ENCODE measurements at places on chromosomes 12 and 14.

DNA sequence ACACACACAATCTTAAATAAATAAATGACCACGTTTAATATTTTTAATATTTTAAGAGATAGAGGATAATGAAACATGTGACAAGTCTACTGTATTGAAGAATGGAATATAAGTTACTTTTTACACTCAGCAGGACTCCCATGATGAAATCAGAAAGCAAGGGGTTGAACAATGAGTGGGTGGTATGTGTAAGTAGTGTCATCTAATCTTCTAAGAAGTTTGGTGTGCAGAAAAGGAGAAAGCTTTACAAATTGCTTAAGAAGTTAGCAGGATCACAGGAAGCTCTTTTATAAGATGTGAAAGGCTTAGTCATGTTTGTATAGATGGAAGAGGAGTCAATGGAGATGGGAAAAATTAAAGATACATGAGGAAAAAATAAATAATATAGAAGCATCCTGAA is 47.8 kb downstream of the SLC15A5 start:
- no peak for DNase-seq

- DNase-seq, result no peak
Measured at GRCh38 chr12:78308701-78309100, 478.0 kb downstream of the NAV3 start.

- no peak for DNase-seq
Measured at GRCh38 chr12:62264706-62265105, 4.5 kb downstream of the USP15 start.

GRCh38 chr12:57616383-57617101 is 5.3 kb downstream of the ARHGEF25 start:
- DNase-seq, result no peak

DNA sequence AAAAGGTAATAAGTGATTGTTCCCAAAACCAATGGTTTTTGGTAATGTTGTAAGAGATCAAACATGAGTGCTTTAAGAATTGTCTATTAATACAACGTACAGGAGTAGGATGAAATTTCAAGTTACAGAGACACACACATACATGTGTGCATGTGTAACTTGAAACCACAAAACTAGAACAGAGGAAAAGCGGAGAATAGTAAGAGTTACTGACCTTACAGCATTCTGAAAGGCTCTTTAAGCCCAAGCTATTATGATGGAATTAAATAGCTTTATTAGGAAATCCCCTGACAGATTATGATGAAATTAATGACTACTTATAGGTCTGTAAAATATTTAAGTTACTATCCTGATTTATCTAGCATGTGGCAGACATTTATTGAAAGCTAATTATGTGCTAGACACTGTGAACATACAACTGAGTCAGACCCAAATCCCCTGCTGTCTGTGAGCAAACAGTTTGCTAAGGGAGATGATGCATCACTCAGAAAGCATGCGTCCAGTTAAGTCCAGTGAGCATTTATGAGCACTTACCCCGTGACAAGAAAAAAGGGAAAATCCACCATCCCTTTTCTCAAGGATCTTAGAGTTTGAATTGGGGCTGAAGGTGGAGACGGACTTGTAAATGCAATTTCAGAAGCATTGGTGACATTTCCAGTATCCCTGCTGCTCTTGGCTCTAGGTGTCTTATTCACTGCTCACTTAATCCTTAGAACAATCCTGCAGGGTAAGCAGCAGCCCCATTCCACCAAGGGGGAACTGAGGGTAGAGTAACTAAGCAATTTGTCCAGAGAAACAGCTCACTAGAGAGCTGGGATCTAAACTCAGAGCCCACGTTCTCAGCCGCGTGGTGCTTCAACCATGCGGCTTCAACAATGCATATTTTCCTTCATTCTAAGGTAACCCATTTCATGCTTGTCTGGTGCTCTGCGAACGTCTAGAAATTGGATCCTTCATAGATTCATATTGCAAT is 117.4 kb downstream of the EML1 start:
- DNase-seq, result no peak

DNA sequence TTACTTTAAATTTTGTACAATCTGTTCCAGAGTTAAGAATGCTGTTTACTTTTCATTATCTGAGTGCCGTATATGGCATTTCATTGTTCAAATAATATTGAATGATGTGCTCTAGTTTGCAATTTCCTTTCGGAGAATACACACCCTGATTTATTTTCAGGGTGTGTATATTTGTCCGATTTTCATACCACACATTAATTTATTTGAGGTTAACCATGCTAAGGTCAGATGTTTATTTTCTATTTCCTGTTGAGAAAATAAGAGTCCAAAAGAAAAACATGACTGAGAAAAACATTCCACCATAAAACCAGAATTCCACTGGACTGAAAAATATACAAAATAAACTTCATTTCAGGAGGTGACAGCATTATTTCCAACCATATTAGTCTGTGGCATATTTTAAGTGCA is 64.2 kb upstream of the OVCH1 start:
- no peak for DNase-seq

- no peak for DNase-seq
Measured at GRCh38 chr12:18101043-18101442, 11.1 kb upstream of the RERGL start.

DNA sequence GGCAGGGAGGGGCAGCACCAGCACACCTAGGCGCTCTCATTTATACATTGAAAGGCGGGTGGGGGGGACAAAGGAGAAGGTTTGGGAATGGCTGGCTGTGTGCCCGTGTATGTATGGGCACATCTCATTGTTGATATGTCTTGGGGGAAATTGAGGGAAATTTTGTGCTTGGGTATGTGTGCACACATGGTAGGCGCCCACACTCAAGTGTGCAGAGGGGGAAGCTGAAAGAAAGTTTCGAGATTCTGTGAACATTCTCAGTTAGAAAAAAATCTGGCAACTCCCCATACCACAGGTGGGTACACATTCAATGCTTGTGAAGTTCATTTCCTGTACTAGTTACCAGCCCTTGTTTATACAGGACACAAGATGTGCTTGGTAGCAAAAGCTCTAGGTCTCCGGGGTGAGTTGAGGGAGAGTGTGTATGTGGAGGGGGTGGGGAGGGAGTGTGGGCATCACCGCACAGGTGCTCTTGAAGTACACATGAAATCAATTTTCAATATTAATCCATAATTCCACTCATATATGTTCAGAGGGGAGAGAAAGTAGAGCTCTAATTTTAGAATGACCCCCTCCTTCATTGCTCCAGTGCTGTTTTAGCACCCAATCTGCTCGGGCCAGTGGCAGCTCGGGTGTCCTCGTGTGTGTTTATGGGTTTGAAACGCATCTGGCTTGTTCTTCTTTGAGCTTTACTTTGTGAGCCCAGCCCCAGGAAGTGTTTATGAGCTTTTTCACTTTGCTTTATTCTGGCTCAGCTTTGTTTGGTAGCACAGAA is 286.0 kb downstream of the ZFP36L1 start:
- DNase-seq, result no peak

- no peak for DNase-seq
Measured at GRCh38 chr14:69694730-69695281, 72.1 kb upstream of the SRSF5 start.

DNA sequence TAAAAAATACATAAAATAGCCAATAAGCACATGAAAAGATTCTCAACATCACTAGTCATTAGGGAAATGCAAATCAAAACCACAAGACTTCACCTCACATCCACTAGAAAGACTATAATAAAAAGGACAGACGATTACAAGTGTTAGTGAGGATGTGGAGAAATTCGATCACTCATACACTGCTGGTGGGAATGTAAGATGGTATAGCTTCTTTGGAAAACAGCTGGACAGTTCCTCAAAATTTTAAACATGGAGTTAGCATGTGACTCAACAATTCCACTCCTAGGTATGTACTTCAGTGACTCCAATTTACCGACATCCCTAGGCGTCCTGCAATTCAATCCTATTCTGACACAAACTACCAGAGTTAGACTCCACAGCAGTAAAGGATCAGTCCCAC is 13.7 kb downstream of the TRIM9 start:
- DNase-seq, result no peak

DNA sequence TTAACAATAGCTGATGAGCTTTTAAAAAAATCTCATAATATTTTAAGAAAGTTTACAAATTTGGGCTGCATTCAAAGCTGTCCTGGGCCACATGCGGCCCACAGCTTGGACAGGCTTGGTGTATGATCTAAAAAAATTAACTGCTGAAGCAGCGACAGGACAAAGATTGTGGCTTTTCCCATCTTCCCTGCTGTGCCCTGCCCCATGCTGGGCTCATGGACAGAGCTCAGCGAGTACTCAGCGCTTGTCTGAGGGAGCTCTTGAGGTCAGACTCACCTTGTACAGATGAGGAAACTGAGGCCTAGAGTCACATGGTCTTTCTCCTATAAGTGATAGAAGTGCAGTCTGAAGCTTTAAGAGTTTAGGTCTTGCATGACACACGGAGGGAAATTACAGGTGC is 15.0 kb downstream of the EVL start:
- DNase-seq, result no peak

DNA sequence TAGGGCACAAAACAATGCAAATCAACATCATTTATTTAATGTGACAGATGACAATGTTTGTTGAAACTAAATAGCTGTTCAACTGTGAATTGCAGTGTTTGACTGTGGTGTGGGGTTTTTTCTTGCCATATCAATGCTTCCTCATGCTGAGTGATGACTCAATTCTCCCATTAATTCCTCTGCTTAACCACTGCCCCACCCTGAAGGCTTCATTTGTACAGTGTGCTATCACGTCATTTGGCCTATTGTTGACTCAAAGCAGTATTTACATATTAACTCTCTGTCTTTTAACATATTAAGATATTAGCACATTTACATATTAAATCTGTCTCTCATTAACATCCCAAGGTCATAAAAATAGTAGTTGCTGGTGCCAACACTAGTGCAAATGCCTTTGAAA is 164.8 kb upstream of the NRXN3 start:
- DNase-seq, result no peak

GRCh38 chr12:132317233-132317938 is 12.0 kb downstream of the GALNT9 start:
- DNase-seq, result no peak

DNA sequence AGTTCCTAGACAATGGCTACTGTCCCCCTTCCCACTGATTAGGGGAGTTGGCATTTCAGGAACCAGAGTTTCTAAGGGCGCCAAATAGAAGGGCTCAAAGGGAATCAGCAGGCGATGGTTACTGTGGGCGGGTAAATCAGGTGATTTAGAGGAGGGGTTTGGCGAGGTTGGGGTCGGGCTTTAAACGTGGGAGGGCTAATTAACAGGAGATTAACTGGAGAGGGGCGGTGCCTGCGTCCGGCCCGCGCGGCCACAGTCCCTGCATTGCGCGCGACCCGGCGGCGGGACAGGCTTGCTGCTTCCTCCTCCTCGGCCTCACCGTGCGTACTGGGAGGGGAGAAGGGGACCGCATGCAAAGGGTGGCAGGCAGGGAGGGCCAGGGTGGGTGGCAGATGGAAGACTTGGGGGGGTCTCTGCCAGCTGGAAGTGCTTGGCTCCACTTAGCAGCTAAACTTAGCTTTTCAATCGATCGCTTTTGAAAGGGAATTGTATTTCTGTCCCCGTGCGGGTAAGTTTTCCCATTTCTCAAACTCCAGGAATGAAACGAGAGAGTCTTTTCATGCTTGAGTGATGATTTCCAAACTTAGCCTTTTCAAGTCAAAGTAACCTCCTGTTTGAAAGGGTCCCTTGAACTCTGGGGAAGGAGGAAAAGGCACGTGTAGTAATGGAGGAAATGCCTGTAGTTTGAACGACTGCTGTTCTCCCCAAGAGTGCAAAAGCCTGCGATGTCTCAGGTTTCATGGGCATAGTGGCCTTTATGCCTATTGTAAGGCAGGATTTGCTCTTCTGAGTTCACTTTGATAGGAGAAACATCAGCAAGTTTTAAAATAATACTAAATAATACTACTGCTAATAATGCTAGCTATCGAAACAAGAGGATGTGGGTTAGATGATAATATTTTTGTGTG is at the start of gene MGST1:
MGST1 (plus strand) TSS at position 255 of the 908 bp plus-strand sequence. CDS start 6,608 bp downstream, outside the sequence.
- peak; percentile 57 for DNase-seq

- DNase-seq, result no peak
Measured at GRCh38 chr14:101121508-101122139, 218.1 kb upstream of the RTL1 start.

- no peak for DNase-seq
Measured at GRCh38 chr14:68884031-68885030, 91.5 kb upstream of the ZFP36L1 start.

DNA sequence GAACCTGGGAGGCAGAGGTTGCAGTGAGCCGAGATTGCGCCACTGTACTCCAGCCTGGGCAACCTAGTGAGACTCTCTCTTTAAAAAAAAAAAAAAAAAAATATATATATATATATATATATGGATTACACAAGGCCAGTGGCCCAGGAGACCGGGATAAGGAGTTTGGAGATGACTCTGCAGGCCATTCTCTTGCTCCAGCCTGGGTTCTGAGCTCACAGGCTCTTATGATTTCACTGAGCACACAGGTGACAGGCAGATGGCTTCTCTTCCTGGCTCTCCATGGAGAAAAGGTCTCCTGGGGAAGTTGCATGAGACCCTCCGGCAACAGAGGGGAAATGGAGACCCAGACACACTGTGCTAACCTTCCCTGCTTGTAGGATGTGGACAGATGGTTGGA is 98.7 kb upstream of the VASH1 start:
- DNase-seq, result no peak

GRCh38 chr12:125070112-125070511 is 4.9 kb downstream of the AACS start:
- DNase-seq, result no peak

- DNase-seq, result no peak
Measured at GRCh38 chr14:38187528-38187927, 20.2 kb upstream of the SSTR1 start.

DNA sequence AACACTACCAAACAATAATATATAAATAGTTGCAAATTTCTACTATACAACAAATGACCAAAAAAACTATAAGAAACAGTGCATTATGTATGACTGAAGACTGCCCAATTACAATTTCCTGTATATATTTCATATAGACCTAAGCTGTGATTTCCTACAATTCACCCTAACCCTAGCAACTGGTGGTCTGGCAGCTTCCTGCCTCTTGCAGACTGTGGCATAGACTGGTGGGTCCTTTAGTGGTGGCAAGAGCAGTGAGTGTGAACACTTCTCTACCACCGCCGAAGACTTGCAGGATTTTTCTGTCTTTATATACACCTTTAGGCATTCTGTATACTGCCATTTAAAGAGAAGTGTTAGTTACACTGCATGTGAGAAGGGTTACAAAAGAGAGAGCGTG is 43.6 kb upstream of the CMAS start:
- DNase-seq, result no peak

DNA sequence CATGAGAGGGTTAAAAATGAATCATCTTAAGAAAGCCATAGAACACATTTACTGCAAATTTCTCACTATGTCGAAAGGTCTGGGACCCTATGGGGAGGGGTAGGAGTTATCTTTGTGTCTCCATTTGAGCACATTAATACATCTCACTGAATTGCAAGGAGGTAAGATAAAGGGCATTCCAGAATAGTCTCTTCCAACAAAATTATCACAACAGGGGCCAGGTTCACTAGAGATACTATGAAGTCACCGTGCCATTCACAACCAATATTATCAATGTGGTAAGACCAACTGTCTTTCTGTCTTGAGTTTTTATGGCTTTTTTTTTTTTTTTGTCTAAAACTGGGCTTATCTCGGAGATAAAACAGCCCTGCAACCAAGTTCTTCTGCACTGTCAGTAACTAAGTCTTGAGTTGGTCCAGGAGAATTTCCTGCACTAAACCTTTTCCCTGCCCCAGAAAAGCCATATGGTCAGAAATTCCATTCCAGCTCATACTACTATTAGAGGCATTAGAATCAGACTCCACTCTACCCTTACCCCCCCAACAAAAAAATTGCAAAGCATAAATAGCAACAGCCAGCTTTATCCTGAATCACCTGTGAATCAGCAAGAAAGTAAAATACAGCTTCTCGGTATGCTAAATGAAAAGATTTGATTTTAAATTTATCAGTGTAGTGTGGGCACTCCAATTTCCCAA is 79.7 kb downstream of the PTPRR start:
- no peak for DNase-seq
